Activated T-cell treated with anti-CD3 and anti-CD28 coated beads for 1 hour (primary cell): ENCODE measurements at places on chromosomes 7 and 10.

DNA sequence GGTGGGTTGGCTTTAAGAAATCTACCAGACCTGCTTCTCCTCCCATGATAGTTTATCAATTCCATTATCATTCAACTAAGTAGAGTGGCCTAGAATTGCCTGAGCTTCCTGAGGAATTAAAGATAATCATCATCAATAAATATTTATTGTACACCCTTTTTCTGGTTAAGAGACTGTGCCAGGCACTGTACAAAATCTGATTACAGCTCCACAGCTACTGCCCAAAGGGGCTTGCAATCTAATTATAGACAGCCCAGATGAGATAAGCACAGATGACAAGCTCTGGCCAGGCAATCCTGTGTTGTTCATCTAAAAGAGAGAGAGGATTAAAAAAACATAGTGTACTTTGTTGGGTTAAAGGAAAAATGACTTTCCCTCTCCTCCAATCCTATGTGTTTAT, 586.4 kb downstream of the GATA3 start:
- DNase-seq: no peak

- DNase-seq: peak; percentile 12
These were observed 100.9 kb upstream of the YAE1 start for GRCh38 chr7:39465055-39465929.

DNA sequence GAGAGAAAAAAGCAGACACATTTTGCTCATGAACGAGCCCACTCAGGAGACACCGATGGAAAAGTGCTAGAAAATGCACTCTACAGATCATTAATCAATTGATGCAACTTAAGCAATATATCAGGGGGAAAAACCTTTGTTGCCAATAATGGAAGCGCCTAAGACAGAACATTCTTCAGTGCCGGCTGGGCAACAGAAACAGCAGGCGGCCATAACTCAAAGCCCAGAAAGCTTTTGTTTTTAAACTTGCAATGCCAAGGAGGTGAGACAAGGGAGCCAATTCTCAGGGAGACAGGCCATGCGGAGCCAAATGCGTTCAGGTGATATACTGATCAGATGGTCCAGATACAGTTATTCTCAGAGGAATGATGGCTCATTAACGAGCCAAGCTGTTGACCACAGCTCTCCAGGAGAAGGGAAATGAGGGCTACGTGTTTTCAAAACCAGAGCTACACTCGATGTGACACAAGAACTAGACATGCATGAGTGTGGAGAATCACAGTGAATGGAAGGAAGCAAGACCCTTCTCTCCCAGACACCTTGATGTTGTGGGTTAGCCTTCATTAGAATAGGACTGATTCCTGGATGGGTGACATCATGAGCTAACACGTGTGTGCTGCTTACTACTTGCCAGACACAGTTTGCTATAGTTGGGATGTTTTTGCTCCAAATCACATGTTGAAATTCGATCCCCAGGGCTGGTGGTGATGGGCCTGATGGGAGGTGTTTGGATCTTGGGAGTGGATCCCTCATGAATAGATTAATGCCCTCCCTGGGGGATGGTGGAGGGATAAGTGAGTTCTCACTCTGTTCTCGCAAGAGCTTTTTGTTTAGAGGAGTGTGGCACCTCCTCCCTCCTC, 79.1 kb upstream of the KCNMA1 start:
- DNase-seq: no peak

DNA sequence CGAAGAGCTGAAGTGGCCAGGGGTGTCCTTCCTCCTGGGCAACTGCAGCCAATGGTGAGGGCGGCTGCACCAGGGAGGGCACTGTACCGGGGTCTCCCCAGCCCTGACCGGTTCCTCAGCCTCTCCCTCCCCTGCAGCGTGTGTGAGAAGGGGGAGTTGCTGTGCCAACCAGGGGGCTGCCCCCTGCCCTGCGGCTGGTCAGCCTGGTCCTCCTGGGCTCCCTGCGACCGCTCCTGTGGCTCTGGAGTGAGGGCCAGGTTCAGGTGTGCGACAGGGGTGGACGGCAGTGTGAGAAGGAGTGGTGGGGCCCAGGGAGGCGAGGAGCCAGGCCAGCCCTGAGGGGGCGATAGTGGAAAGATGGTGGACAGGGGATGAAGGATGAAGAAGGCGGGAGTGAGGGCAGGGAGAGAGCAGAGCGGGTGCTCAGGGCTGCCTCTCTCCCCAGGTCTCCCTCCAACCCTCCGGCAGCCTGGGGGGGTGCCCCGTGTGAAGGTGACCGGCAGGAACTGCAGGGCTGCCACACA, 30.2 kb upstream of the ZNF467 start:
- DNase-seq: no peak

DNA sequence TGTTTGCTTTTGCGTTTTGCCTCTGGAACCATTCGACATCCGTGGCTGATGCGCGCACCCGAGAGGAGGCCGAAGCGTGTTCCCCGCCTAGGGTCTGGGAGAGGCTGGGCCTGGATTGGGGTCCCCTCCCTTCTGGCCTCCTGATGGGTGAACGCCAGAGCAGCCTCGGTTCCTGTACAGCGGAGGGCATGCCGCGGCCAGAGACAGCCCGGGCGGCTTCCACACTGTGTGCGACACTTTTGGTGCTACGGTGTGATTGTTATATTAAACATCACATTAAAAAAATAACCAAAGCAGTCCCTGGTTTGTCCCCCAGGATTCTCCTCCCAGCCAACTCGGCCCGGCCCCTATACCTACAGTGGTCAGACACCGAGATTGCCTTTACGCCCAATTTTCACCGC, 3.7 kb upstream of the HOXA7 start:
- DNase-seq: no peak

DNA sequence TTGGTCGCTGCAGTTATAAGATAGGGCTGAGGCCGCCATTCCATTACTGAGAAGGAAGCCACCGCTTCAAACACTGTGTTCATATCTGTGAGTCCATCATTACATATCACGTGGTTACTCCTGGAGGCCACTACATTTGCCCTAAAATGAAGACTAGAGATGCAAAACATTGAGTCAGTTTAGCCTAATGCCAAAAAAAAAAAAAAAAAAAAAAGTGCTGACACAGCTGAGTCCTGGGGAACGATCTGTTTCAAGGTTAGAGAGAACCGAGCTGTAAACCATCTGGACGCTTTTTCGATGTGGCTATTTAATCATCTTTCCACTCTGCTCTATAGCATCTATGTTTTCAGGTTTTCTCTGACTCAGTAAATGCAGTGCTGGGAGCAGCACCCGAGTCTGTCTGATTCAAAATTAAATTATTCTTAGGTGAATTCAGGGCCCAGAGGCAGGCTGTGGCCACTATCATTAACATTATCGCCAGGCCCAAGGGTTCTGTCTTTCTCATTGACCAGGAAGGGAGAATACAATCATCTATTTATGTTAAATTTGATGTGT, 449.1 kb downstream of the PAXIP1 start:
- no peak for DNase-seq

DNA sequence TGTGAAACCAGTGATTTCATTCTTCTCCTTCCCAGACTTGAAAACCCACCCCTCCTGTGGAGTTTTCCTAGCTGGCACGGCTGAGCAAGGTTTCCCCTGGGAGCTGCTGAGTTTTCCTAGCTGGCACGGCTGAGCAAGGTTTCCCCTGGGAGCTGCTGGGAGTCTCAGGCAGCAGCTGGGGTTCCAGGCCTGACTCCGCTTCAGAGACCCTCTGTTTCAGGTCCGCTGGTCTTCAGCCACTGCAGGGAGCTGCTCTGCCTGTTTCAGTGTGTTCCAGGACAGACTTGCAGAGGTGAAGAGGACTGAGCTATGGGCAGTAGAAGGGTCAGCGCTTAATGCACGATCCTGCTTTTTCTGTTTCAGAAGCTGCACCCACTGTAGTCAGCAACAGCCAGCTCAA, 104.9 kb downstream of the XRCC2 start:
- no peak for DNase-seq

- DNase-seq: no peak
These were observed 2.2 kb downstream of the IRF5 start for GRCh38 chr7:128939861-128940410.

DNA sequence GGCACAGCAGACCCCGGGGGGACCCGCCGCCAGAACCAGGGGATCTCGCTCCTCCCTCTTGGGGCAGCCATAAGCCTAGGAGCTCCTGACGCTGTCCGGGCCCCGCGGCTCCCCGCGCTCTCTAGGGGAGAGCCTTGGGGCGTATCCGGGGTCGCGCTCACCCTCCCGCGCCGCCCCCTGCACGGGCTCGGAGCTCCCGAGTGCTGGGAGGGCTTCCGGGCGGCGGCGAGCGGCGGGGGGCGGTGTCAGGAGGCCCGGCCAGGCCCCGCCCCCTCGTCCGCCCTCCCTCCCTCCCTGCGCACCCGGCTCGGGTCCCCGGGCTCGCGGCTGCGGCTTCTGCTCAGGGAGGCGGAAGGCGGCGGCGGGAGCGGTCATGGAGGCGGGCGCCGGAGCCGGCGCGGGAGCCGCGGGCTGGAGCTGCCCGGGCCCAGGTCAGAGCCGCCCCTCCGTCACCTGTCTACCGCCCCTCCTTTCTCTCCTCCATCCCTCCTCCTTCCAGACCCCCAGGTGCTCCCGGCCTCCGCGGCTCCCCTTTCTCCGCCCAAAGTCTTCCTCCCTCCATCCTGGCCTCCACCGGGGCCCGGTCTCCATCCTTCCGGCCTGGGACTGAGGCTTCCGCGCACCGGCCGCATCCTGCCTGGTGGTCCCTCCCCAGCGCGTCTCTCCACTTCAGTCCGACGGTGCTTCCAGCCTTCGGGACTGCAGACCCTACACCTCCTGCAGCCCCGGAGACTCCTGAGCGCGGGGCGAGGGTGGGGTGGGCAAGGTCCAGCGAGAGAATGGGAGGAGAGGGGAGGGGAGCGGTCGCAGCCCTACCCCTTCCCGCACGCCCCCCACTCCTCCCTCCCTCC, at the start of gene CCDC136:
CCDC136 (plus strand) TSS at position 848 of the 851 bp plus-strand sequence. CDS start 444 bp downstream, outside the sequence.
- DNase-seq: peak; percentile 68

GRCh38 chr10:133307776-133308420, 774 bp downstream of the TUBGCP2 start:
- peak; percentile 84 for DNase-seq

DNA sequence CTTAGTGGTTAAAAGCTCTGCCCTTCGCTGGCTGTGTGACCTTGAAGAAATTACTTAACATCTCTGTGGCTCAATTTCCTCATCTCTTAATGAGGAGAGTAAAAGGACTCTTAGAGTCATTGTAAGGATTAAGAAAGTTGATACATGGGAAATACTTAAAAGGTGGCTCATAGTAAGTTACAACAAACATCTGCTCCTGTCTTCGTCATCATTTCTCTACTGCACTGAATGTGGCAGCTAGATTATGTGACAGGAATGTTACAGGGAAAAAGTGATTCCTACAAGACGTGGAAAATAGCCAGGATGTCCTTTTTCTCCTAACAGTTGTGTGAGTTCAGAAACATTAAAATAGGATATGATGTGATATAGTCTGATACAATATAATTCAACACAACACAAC, 184.7 kb downstream of the FRMD4A start:
- no peak for DNase-seq

- no peak for DNase-seq
These were observed 116.2 kb downstream of the BAMBI start for GRCh38 chr10:28793482-28793881.

DNA sequence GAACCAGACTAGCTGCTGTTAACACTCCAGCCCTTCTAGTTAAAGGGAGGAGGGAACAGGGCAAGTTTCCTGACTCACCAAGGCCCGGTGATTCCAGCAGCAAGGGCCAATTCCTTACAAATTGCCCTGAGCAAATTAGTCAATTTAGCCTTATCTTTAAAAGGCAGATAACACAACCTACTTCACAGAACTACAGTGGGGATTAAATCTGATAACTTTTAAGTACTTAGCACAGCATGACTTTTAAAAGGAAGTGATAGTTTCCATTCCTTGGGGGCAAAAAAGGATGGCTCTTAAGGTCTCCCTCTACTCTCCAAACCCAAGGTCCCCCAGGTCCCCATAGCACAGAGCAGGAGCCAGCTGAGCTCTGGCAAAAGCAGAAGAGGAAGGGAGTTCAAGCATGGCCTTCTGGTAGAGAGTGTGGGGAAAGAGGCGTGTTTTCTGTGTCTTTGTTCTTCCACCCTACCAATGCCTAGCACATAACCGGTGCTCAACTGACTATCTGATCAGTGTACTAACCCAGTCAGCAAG, 4.0 kb downstream of the CDCA7L start:
- DNase-seq: no peak

GRCh38 chr10:70381471-70382421, 679 bp downstream of the LRRC20 start:
- no peak for DNase-seq

DNA sequence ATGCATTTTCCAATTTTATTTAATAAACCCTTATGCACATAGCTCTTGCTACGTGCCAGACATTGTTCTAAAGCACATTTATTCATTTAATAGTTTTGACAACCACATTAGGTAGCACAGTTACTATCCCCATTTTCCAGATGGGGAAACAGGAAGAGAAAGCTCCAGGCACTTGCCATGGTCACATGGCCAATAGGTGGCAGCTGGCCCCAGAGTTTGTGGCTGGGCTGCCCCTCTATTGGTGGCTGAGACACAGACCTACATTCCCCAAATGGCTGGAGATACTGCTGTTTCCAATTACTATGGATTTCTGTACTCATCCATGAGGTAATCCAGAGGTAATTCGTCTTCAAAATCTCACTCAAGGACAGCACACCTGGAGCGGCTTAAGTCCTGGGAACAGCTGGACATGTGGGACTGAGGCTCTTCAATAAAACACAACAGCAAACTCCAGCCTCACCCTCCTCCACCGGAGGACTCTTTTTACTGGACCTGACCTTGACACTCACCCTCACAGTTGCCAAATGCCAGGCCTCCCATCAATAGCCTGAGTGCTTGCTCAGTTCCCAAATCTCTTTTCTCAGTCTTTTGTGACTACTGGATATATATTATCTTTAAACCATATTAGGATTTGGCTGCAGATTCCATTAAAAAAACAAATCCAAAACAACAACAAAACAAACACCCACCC, 106.1 kb downstream of the CLEC2L start:
- no peak for DNase-seq

GRCh38 chr7:36217961-36218284, 64.9 kb downstream of the EEPD1 start:
- DNase-seq: no peak

DNA sequence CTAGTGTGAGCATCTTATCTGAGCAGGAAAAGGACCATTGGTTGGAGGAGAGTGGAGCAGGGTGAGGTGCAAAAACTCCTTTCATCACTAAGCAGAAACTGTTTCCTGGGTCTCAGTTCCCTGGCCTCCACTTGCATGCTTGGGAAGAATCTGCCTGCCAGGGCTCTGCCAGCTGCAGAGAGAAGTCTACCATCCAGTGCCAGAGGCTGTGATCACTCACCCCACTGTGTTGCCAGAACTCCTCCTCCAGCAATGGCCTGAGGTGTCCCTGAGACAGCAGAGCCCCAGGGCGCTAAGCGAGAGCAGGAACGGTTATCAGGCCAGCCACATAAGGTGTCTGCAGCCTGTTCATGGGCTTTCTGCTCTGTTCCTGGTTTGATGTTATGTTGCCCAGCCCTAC, 991.4 kb downstream of the CCSER2 start:
- no peak for DNase-seq

DNA sequence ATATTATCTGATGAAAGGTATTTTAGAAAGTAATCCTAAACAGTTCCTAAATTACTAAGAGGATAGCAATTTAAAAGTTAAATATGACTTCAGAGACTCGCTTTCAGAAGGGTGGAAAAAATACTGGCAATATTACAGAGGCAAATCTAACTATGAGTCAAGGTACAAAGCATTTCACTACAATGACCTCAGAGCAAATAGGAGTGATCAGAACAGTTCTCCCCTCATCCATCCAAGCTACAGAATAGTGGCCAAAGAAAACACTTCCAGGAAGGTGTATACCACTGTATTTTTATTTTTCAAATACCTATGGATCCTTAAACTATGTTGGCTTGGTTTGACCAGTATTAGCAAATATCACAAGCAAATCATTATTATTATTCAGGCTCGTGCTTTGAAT, 112.8 kb upstream of the ODAD2 start:
- no peak for DNase-seq

- DNase-seq: no peak
These were observed 124.6 kb downstream of the AUTS2 start for GRCh38 chr7:69722843-69723242.
